ENCODE measurements at places on chromosomes 1 and 21. TPM values are rescaled to one million over a fixed set of nuclear protein-coding genes. Genes with fewer than 3 reads are reported as not detected.

FLG gene
- not detected for polyA plus RNA-seq

GJA5 gene
- 5.1 TPM for polyA plus RNA-seq

KCNA3 gene
- polyA plus RNA-seq = 0.39 TPM

ARHGAP30 gene
- polyA plus RNA-seq = not detected

LCE1C gene
- not detected for polyA plus RNA-seq

TMEM240 gene
- 8.7 TPM for polyA plus RNA-seq

FBLIM1 gene
- 254 TPM for polyA plus RNA-seq

CELA2A gene
- not detected for polyA plus RNA-seq

TEX38 gene
- polyA plus RNA-seq = not detected

MEGF6 gene
- polyA plus RNA-seq = 31.8 TPM

ARHGEF16 gene
- 0.04 TPM for polyA plus RNA-seq

PCSK9 gene
- polyA plus RNA-seq = 0.07 TPM

IPP gene
- polyA plus RNA-seq = 9.6 TPM

B3GALNT2 gene
- polyA plus RNA-seq = 25.9 TPM

RAB42 gene
- polyA plus RNA-seq = 2.0 TPM

MNDA gene
- not detected for polyA plus RNA-seq

TNN gene
- polyA plus RNA-seq = not detected

TESK2 gene
- 2.4 TPM for polyA plus RNA-seq

PADI1 gene
- polyA plus RNA-seq = 0.70 TPM

FAM151A gene
- polyA plus RNA-seq = not detected

COL24A1 gene
- polyA plus RNA-seq = 0.28 TPM

OR2T33 gene
- not detected for polyA plus RNA-seq

DNTTIP2 gene
- polyA plus RNA-seq = 16.7 TPM

NCAM2 gene
- 0.83 TPM for polyA plus RNA-seq

SPSB1 gene
- polyA plus RNA-seq = 15.1 TPM

RNU1-4 gene
- polyA plus RNA-seq = not detected

SHE gene
- polyA plus RNA-seq = not detected

HEYL gene
- polyA plus RNA-seq = 0.50 TPM

C2CD4D gene
- not detected for polyA plus RNA-seq

TRIM67 gene
- polyA plus RNA-seq = 0.01 TPM

MAB21L3 gene
- 0.34 TPM for polyA plus RNA-seq

COL16A1 gene
- 88.3 TPM for polyA plus RNA-seq

DMBX1 gene
- polyA plus RNA-seq = not detected

TMEM183A gene
- polyA plus RNA-seq = 111 TPM
